Activated T-helper 2 cell treated with anti-CD3 and anti-CD28 coated beads, Interferon-gamma antibody, Interleukin-2, Interleukin-4, amounts not matched to agents 10 μg/mL and 5 μg/mL and 100 μg/mL, durations not matched to agents 14 hours and 24 hours and 36 hours (primary cell): ENCODE measurements at places on chromosomes 16 and 17. TPM values are rescaled to one million over a fixed set of nuclear protein-coding genes. Genes with fewer than 3 reads are reported as not detected.

- no peak overlapping the region for H3K4me3 ChIP-seq
- H3K27ac ChIP-seq = no peak overlapping the region
- no peaks in the 10 kb centered on the region for H3K27me3 ChIP-seq
- no peaks in the 10 kb centered on the region for H3K36me3 ChIP-seq
- no peak for DNase-seq
These were observed 91.5 kb downstream of the NPIPB11 start for GRCh38 chr16:29315046-29315445.

The KRT35 gene
- not detected in 2 replicates for total RNA-seq

The ITGA2B gene
- total RNA-seq = 1.5 and 2.7 TPM in 2 replicates

- DNase-seq = no peak
- no peak overlapping the region for H3K27ac ChIP-seq
- H3K4me3 ChIP-seq = no peak overlapping the region
- peaks cover 6% of the 10 kb centered on the region for H3K27me3 ChIP-seq
These were observed 51.6 kb upstream of the DYNLRB2 start for GRCh38 chr16:80489173-80489572.

The PIGQ gene
- 43.4 and 44.9 TPM in 2 replicates for total RNA-seq

DNA sequence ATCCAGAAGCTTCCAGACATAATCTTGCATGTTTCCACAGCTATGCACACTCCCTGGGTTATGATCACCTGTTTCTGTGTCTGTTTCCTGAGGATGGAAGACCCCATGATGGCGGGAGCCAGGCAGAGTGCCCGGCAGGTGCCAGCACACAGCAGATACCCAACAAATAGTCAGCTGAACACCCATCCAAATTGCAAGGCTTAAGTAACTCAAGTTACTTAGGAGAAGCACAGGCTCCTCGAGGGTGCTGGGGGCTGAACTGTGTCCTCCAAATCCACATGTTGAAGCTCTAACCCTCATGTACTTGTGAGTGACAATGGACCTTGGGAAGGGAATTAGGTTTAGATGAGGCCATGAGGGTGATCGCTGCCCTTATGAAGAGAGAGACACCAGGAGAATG, 79.5 kb upstream of the DOC2B start:
- H3K27me3 ChIP-seq = peaks cover 2% of the 10 kb centered on the region
- no peaks in the 10 kb centered on the region for H3K4me1 ChIP-seq
- no peak overlapping the region for H3K4me3 ChIP-seq
- DNase-seq = no peak
- no peaks in the 10 kb centered on the region for H3K36me3 ChIP-seq

DNA sequence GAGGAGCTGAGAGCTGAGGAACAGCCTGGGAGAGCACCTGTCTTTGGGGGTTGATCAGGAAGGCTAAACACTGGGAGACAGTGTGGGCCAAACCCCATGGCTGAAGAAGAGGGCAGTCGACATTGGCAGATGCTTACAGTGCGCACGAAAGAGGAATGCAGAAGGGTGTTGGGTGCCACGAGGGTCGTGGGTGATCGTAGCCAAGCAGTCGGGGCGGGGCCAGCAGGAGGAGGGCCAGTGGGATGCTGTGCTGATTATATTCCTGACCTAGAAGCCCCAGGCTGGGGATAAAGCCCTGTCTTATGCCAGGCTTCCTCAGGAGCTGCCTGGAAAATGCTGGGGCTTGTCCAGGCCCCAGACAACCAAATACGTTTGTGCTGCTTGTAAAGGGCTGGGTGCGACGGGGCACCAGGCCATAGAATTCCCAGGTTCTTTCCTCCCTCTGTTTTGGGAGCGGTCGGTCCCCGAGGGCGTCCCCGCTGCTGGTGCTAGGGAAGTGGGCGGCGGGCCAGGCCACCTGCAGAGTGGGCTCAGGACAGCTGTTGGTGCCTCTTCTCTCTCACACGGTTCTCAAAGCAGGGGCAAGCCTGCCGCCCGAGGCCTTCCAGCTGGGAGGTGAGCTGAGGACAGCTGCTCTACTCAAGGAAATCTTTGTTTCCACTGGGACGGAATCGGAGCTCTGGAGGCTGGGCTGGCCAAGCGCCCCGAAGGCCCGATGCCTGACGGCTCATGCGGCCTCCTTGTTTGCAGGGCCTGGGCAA, 10.0 kb downstream of the C1QTNF1 start:
- H3K27ac ChIP-seq = no peak overlapping the region
- H3K36me3 ChIP-seq = no peaks in the 10 kb centered on the region
- H3K4me1 ChIP-seq = no peaks in the 10 kb centered on the region
- DNase-seq = no peak
- peaks cover 6% of the 10 kb centered on the region for H3K27me3 ChIP-seq

The C17orf67 gene
- 3.7 and 4.2 TPM in 2 replicates for total RNA-seq

GRCh38 chr16:4026854-4027253, 89.4 kb downstream of the ADCY9 start:
- peaks cover 3% of the 10 kb centered on the region for H3K4me1 ChIP-seq
- no peak for DNase-seq
- H3K27me3 ChIP-seq = no peaks in the 10 kb centered on the region
- no peak overlapping the region for H3K4me3 ChIP-seq

- H3K27me3 ChIP-seq = no peaks in the 10 kb centered on the region
- DNase-seq = no peak
- H3K4me3 ChIP-seq = no peak overlapping the region
- peaks cover 62% of the 10 kb centered on the region for H3K36me3 ChIP-seq
- peaks cover 8% of the 10 kb centered on the region for H3K4me1 ChIP-seq
These were observed 3.1 kb upstream of the JPT2 start for GRCh38 chr16:1674751-1675664.

DNA sequence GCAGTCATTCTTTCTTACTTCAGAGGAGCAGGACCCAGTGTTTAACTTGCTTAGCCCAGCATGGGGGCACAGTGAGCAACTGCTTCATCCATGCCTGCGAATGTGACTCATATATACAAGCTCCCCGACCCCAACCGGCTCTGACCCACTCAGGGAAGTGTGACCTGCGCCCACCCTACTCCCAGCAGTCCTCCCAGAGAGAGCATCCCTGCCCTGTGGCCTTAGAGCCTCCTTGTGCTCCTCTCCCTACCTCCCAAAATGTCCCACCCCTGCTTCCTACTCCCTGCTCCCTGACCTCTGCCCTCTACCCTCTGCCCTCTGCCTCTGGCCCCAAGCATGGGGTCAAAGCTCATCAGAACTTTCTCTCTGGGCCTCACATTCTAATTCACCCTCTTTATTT, 46.9 kb upstream of the DLX4 start:
- no peaks in the 10 kb centered on the region for H3K36me3 ChIP-seq
- no peak overlapping the region for H3K4me3 ChIP-seq
- no peaks in the 10 kb centered on the region for H3K4me1 ChIP-seq
- H3K27me3 ChIP-seq = peaks cover 9% of the 10 kb centered on the region

- no peak overlapping the region for H3K27ac ChIP-seq
- no peaks in the 10 kb centered on the region for H3K36me3 ChIP-seq
- DNase-seq = no peak
- no peaks in the 10 kb centered on the region for H3K27me3 ChIP-seq
These were observed 338.0 kb downstream of the SLC39A11 start for GRCh38 chr17:72754513-72754912.

The CACNG1 gene
- total RNA-seq = not detected in 2 replicates

DNA sequence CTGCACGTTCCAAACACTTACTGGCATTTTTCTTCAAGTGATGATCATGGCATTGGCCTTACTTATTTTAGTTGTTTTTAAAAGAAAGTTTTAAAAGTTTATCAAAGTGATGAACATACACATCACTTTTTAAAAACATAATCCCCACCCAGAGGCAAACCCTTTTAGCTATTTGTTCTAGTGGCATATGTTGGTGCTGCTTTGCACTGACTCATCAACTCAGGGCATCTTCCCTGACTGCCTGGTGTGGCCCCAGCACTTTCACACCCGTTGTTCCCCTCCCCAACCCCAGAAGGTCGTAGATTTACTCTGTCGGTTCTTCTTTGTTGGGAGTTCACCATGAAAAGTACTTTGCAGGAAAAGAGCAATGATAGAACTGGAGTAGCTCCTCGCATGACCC, 161.3 kb downstream of the RPTOR start:
- no peak overlapping the region for H3K4me3 ChIP-seq
- H3K4me1 ChIP-seq = peaks cover 61% of the 10 kb centered on the region
- no peaks in the 10 kb centered on the region for H3K27me3 ChIP-seq
- DNase-seq = no peak
- H3K36me3 ChIP-seq = peaks cover 63% of the 10 kb centered on the region
